ENCODE measurements at places on chromosomes 4 and X.
A peak's percentile ranks its signal among the peaks of the same experiment; 100 is the strongest.

- DNase-seq, result no peak
Measured at GRCh38 chrX:24876530-24877287, 139.1 kb downstream of the ARX start.

GRCh38 chrX:118519411-118520215 is 24.0 kb downstream of the DOCK11 start:
- DNase-seq, result no peak

DNA sequence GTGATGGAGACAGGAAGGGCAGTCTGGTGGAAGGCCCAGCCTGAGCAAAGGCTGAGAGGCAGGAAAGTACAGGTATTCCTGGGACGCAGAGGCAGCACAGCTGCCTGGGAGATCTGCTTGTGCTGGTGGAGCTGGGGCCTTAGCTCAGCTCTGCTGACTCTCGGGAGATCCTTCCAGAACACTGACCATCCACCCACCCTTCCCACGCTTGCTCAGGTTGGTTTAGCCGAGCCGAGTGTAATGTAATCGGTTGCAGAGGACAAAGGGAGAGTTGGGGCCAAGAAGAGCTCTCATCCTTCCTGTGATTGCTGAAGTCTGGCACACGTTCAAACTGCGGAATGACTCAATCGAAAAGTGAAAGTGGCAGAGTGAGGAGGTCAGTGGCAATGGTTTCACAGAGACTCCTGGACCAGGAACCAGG is 43.1 kb upstream of the GPR78 start:
- DNase-seq, result no peak

- no peak for DNase-seq
Measured at GRCh38 chr4:18945464-18945863, 923.9 kb upstream of the LCORL start.

- DNase-seq, result peak; percentile 51
Measured at GRCh38 chr4:73683456-73683855, 56.9 kb upstream of the CXCL8 start.

DNA sequence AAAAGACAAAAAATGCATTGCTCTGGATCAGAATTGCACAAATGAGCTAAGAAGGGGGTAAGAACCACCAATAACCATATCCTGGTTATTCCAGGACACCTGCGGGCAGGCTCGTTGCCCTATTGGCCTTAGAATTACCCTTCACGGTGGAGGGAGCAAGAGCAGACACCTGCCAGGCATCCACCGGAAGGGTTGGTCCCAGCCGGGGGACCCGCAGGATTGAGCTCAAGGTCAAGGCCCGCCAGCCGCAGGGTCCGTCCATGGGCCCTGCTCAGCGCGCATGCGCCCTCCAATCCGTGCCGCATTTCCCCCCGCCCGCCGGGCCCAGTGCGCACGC is 575 bp downstream of the SLC25A6 start:
- no peak for DNase-seq

GRCh38 chr4:42284030-42284429 is 113.3 kb upstream of the SHISA3 start:
- DNase-seq, result no peak

DNA sequence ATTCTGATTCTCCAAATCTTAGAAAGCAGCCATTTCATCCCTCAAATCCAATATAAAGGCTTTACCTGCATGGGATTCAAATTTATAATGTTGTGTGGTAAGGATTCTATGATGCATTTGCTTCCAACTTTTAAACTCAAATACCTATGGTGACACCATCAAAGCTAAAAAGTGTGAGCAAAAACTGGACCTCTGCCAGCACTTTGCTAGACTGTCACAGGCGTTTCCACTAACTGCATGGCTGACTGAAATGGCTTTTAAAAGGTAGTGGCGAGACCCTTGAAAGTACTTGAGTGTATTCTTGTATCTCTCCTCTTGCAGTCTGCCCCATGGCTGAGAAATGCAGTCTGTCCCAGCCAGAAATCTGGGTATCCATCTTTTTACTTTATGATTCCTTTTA is 169.4 kb downstream of the AMELX start:
- no peak for DNase-seq

DNA sequence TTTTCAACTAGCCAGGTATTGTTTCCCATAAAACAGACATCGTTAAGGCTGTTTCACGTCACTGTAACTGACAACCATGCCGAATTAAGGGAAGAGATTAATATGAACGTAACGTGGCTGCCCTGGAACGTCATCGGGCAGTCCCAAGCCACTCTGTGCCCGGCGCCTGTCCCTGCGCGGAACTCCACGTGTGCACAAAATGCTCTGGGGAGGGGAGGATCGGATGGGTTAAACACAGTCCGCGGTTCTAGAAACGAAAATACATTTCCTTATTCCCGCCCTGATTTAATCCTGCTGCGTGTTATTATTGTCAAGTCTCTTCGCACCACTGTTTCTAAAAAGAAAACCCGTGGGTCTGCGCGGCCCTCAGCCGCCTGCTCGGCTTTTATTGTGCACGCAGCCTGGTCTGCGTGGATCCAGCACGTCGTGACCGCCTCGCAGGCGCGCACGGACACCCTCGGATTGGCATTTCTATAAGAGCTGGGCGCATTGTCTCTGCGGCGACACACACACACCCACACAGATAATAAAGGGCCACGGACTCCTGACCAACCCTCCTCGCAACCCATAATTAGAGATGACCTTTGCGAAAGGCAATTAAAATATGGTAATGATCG is 69.6 kb upstream of the BCOR start:
- DNase-seq, result no peak

DNA sequence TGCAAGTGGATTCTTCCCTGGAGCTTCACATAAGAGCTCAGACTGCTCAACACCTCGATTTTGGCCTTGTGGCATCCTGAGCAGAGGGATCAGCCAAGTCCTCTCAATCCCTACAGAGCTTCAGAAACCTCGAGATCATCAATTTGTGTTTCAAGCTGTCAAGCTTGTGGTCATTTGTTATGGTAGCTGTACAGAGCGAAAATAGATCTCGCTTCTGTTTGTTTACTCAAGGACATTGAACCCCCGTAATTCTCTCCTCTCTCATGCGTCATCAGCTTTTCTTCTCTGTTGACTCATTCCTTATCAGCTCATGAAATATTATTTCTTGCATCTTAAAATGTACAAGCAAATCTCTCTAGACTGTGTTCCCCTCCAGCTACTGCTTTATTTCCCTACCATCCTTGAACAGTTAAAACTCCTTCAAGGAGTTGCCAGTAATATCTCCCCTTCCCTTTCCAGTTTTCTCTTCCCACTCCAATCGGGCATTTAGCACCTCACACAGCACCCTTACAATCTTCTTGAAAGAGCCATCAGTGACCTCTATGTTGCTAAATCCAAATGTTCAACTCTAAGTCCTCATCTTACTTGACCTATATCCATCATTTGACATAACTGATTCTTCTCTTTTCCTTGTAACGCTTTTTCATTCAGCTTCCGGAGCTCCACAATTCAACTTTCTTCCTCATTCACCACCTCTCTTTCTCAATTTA is 106.2 kb upstream of the FAT1 start:
- DNase-seq, result no peak

GRCh38 chrX:154446430-154446829 is 2.5 kb downstream of the FAM50A start:
- no peak for DNase-seq

DNA sequence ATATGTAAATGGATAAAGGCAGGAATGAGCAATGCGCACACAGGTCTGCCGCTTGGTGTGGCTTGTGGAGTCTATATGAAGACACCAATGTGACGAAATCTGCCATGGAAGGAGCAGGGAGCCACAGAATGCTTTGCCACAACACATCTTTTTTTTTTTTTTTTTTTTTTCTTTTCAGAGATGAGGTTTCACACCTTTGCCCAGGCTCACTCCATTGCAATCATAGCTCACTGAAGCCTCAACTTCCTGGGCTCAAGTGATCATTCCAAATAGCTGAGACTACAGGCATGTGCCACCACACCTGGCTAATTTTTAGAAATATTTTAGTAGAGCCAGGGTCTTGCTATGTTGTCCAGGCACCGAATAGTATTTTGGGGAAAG is 17.4 kb upstream of the SLC34A2 start:
- no peak for DNase-seq

- no peak for DNase-seq
Measured at GRCh38 chr4:4289055-4289454, 899 bp downstream of the LYAR start.

DNA sequence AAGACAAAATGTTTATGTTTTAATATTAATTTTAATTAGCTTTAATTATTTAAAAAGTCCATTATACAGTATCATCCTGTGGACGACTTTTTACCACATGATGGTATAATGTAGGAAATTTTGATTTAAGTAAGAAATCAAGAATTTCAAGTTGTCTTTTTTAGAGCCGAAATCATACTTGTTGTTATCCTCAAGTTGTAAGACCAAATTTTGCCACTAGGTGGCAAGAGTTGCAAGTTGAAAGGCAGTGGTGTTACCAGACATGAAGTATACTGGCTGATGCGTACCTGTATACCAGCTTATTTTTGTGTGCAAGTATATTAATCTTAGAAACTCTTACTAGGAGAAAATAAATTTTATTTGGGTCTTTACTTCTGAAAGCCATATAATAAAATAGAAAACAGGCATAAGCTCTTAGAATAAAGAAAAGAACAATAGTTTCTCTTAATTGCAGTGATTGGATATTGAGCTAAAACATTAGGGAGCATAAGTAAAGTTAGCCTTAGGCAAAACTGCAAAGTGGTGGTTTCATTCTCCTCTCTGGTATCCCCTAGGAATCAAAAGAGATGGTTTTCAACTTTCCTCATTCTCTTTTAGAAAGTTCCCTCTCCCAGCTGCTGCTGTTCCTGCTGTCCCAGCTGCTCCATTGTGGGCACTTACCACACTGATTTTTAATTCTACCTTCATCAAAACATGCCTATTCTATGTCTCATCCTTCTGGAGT is 118.0 kb upstream of the WDFY3 start:
- no peak for DNase-seq

DNA sequence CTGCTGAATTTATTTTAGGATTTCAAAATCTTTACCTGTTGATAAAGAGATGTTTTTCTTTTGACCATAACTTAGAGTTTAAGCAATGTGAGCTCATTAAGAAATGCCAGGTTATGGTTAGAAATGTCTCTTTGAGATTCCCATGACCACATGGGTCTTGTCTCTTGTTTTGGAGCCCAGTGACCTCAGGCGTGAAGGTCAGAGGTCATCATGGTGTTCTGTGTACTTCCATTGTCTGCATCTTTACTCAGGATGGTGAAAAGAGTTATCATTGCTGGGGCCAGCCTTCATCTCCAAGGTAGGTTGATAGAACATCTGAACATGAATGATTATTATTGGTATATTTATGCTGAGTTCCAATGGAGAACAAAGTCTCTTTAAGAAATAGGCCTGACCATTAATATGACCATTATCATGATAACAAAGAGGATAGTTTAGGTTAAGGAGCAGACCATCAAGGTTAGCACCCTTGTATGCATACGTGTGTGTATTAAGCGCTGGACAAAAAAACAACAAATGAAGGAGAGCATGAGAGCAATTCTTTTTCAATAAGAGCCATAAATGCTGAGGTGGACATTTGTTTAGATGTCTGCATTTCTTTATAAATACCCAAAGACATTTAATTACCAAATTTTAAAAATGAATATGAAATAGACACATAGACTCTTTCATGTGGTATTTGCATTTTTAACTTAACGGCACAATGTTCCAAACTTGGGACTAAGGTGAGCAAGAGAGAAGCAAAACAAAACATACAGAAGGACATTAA is 120.6 kb upstream of the PAQR3 start:
- no peak for DNase-seq

All from NCI-H526 treated with DMSO at 0.1 percent for 48 hours (cell line).